AG10803 (cell line): ENCODE measurements at places on chromosomes 16 and 17.

- peak; percentile 92 for DNase-seq
Measured at GRCh38 chr16:48499923-48500381, 110.0 kb downstream of the N4BP1 start.

DNA sequence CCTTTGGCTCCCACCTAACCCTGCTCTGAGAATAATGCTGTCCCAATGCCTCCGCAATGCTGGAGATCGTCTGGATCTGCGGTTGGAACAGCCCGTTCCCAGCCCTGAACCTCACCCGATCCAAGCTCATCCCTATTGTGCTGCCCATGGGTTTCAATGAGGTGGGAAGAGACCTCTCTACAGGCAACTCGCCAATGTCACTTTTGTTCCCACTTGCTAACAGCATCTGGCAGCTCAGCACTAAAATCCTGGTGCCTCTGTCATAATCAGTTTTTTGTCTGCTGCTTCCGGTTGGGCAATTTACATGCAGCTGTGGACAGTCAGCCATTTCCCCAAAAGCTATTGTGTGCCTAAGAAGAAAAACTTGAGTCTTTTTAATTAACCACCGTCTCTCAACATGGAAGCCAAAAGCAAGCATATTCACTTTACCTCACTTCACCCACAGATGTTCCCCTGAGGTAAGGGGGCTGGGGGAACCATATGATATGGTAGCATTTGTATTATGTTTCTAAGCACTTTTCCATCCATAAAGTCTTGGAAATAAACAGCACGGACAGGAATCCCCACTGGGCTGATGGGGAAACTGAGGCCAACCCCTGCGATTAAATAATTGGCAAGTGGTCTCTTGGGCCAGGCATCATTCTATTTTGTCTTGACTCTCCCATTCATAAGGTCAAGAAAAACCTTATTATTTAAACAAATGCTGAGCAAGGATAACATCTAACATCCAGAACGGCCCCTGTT, 159.2 kb upstream of the CDH5 start:
- peak; percentile 52 for DNase-seq

GRCh38 chr16:29943846-29944799, 17.8 kb upstream of the TMEM219 start:
- DNase-seq = peak; percentile 98

- DNase-seq = no peak
Measured at GRCh38 chr16:75379339-75379738, 54.0 kb downstream of the CFDP1 start.

DNA sequence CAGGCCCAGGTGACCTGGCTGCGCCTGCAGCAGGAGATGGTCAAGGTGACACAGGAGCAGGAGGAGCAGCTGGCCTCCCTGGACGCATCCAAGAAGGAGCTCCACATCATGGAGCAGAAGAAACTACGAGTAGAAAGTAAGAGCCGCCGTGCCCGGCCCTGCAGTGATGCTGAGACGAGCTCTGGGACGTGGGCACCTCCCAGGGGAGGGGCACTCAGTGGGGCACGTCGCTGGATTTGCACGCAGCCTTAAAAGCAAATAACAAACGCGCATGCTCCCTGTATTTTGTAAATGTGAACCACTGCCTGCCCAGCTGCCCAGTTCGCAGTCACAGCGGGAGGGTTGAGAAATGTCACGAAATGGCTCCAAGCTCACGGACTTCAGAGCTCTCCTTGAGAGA, 15.3 kb upstream of the GAA start:
- no peak for DNase-seq
